Right lung (tissue), 10 donors: ENCODE measurements at places on chromosomes 2 and 18.

DNA sequence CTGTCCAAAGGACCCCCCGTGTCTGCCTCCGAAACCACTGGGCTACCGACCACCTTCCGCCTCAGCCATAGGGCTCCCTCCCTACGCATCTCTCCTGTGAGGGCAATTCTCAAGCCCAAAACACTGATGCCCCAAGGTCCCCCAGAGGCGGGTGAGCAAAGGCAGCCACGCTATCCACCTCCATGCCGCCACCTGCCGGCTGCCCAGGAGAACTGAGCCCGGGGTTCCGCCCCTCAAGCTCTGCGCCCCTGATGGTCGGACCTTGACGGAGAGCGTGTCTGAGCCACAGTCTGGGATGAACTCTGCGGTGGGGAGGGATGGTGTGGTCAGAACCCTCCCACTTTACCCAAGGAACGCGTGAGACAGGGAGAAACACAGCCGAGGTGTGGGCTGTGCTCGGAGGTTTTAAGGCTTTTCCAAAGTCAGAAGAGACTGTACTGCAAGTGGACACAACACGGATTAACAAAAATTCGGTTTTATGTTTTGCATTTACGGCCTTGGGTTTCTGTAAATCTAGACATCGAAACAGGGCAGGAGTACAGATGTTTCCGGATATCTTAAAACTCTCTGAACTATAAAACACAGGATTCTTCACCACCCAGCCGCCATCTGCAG lies 114.1 kb downstream of the ZNF516 start:
- no peak for DNase-seq

- DNase-seq = no peak
Measured at GRCh38 chr18:25764777-25765176, 325.6 kb downstream of the SS18 start.

- no peak for DNase-seq
Measured at GRCh38 chr18:76750917-76751890, 71.2 kb upstream of the ZNF236 start.

GRCh38 chr18:13120983-13121441 lies 97.5 kb upstream of the LDLRAD4 start:
- DNase-seq = no peak

- no peak for DNase-seq
Measured at GRCh38 chr2:234564699-234565098, 67.8 kb upstream of the ARL4C start.

DNA sequence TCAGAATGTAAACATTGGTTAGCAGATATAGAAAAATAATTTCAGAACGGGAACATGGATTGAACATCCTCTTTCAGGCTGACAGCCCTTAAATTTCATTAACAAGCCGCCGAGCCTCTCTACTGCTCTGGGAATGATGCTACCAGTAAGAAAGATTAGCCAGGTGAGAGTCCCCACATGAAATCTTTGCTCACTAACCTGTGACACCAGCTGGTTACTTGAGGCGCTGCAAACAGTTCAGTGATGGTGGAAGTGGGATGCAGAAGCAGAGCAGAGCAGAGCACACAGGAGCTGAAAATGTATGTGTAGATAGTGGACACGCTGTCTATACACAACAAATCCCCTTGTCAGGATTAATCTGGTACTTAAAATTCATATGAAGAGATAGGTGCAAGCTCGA lies 721.1 kb downstream of the DPP10 start:
- no peak for DNase-seq

GRCh38 chr2:60159519-60159918 lies 393.9 kb downstream of the BCL11A start:
- no peak for DNase-seq

- no peak for DNase-seq
Measured at GRCh38 chr2:5983511-5984272, 291.5 kb downstream of the SOX11 start.

GRCh38 chr18:69947361-69948133 lies at the start of gene CD226:
Gene CD226, minus strand, starts transcription at chr18:69947873. Its CDS starts 467 bp downstream, at chr18:69947406.
- no peak for DNase-seq

- no peak for DNase-seq
Measured at GRCh38 chr2:50611351-50611871, 420.5 kb downstream of the NRXN1 start.

- DNase-seq = no peak
Measured at GRCh38 chr2:32805104-32806095, 141.4 kb upstream of the LTBP1 start.

GRCh38 chr18:60502591-60502990 lies 130.0 kb upstream of the MC4R start:
- no peak for DNase-seq

DNA sequence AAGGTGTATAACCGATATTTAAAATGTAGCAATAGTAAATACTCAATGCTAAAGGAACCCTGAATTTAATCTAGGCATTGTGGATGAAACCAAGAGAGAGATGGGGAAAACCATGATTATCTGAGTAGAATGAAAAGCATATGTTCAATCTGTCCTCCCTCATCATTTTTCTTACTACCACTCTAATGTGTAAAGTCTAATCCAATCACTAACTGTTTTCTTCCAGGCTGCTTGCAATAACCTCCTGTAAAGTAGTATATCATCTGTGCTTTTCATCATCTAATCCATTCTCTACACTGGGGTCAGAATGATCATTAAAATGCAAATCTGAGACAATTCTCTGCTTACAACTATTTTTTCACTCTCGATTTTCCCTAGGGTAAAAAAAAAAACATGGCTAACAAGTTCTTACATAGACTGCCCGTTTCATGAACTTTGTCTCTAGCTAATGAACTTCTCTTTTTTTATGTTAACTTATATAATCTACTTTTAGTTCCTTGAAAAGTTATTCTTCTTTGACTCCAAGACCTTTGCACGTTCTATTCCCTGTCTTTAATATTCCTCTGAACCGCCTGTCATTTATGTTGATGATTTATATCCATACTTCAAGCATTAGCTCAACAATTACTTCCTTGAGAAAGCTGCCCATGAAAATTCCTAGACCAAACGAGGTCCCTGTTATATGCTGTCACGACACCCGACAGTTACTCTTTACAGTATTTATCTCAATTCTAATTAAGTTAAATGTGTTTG lies 94.7 kb upstream of the SLC8A1 start:
- peak; percentile 26 for DNase-seq

GRCh38 chr2:236665101-236665500 lies 95.5 kb downstream of the ACKR3 start:
- DNase-seq = no peak

DNA sequence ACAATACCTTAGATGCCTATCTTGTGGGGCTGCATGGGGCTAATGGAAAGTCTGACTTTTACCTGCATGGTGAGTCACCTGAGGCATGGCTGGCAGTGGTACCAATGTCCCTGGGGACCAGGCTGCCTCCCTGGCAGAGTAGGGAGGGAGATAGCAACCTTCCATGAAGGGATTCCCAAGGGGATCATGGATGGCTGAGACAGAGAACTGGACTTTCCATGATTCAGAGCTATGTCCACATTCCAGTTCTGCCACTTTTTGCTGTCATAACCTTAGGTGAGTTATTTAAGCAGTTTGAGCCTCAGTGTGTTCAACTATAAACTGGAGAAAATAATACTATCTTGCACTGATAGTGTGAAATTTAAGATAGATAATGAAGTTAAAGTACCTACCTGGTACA lies 178.6 kb downstream of the SETBP1 start:
- DNase-seq = no peak

DNA sequence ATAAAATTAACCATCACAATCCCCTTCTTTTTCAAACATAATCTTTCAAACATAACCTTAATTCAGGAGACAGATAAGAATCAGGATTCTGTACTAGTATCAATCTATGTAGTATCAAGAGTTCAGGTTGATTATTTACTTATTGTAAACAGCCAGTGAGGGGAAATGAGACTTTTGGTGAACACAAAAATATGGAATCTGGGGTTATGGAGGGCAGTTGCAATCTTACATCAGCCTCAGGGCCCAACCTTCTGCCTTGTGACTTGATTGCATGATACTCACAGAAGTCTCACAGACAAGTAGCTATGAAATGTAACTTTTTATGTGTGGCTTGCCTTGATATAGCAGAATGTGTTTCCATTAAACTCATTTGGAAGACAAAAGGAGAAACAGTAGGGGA lies 262.7 kb upstream of the THSD7B start:
- DNase-seq = no peak

DNA sequence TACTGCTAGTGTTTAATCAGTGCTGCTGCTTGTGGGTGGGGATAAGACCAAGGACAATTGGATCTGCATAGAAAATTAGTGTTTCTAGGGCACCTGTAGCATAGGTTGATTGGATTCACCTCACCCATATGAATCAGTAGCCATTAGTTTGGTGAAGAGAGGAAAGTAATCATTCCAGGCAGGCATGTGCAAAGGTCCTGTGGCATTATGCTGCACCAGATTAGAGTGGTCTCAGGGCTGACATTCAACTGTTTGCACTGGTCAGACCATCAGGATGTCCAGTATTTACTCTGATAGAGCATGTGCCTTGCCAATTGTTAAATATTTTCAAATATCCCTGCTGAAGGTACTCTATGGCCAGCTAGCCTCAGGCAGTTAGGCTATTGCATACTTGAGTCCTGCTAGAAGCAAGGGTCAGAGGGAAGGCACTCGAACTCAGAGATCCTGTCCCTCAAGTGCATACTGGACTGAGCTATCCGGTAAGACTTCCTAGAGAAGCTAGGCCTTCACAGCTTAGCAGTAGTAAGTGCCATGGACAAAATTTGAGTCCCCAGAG lies 64.7 kb downstream of the SKA1 start:
- no peak for DNase-seq

DNA sequence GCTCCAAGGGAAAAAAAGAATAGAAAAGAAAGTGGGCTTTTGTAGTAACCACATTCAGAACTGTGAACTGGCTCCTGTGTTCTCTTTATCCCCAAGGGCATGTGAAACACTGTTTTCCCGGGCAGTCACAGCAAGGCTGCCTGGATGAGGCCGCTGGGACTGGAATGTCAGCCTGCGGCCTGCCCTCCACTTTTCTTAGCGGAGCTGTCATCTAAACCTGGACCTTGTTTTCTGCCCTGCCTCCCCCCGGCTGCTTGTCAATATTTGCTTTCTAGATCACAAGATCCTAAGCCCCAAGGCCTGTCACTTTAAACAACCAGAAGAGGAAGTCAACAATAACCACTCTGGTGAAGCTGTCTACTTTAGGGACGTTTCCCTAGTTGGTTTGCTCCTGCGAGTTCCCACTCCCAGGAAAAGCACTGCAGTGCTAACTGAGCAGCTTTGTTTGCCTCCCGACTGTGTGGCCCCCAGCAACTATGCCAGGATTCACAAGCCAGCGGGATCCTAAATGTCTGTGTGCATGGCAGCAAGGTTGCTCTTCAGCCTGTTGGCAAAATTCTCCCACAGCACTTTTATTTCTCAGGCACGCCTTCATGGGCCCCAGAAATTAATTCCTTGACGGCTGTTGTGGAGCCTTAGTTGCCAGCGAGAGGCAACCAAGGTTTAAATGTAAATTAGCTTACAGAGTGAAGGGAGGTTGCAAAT lies 30.6 kb downstream of the SOWAHC start:
- no peak for DNase-seq

DNA sequence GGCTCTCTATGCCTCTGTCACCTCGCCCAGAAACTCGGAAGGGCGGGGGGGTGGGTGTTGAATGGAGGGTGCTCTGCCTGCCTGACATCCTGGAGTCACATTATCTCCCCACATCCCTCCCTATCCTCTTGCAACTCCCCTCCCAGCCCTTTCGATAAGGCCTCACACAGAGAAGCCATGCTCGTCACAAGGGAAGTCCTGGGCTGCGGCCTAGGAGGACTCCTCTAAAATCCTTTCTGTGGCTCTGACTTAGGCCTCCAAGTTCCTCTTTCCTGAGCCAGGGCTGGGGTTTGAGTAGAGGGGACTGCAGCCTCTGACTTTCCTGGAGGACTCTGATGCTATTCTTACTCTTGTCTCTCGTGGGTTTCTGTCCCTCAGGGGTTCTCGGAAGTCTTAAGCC lies 75.0 kb upstream of the PKDCC start:
- no peak for DNase-seq

DNA sequence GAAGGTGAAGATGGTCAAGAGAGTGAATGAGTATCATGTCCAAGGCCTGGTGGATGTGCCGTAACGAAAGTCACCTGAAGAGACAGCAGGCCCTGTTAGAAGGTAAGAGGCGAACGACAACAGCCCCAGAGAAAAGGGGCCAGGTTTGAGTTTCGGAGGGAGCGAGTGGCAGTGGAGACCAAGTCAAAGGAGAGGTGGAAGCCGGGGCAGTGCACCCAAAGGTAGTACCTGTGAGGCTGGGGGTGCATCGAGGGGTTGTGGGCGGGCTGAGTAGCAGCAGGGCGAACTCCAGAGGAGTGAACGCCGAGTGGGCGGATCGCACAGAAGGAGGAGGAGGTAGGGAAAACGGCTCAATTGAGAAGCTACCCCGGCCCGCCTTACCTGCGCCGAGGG lies 358 bp downstream of the USP37 start:
- peak; percentile 23 for DNase-seq

DNA sequence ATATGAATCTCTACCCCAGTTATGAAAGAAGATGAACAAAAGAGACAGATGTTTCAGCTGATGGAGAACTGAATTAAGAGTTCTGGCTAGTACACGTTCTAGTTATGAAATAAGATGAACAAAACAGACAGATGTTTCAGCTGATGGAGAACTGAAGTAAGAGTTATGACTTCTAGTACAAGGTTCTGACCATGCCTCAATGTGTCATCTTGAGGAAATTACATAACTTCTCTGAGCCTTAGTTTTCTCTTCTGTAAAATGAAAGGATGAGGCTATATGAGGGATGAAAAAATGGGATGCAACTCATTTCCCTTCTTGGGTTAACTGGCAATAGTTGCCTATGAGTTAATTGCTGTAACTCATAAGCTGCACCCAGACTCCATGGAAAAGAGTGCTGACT lies 92.9 kb upstream of the WDR75 start:
- DNase-seq = no peak

- no peak for DNase-seq
Measured at GRCh38 chr2:179543361-179543901, 278.8 kb upstream of the SESTD1 start.

DNA sequence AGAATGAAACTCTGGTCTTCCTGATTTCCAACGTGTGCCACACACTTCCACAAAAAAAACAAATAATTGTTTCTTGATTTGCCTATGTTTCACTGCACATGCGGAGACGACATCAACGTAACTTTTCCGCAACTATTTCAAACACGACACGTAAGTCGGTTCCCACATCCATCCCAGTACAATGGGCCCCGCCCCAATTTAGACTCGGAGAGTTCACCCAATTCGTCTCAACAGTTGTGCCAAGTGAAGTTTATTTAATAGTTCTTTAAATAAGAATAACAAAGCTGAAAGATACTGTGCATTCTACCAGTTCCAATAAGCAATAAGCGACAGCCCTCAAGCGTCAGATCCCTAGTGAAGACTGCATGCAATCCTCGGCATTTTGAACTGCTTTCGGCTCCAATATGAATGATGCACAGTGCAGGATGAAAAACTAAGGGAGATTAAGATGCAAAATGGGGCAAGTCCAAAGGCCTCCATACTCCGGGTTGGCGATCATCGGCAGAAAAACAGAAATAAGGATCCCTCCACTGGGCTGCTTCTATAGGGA lies 664 bp downstream of the CCT4 start:
- DNase-seq = no peak
